ENCODE measurements at places on chromosomes 1 and 21. TPM values are rescaled to one million over a fixed set of nuclear protein-coding genes. Genes with fewer than 3 reads are reported as not detected.

GRCh38 chr21:46369520-46370235, 45.7 kb downstream of the PCNT start:
- DNase-seq: no peak

GRCh38 chr1:14946684-14947238, 206.8 kb upstream of the TMEM51 start:
- no peak for DNase-seq

DNA sequence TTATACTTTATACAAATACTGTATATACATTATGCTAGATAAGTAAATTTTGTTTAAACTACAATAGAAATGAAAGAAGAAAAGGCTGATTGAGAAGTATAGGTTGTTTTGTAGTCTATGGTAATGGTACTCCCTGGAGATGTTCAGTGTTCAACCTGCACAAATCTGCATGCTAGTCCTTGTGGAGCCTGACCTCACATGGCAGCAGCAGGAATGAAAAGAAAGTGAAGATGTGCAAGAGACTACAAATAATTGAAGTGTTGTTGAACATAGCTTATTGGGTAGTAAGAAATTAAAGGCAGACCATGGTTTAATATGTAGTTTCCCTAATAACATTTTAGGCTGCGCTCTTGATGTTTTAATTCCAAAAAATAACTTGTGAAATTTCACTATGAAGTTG, 201.2 kb downstream of the TGFB2 start:
- no peak for DNase-seq

CASQ1 gene
- total RNA-seq: not detected

DNA sequence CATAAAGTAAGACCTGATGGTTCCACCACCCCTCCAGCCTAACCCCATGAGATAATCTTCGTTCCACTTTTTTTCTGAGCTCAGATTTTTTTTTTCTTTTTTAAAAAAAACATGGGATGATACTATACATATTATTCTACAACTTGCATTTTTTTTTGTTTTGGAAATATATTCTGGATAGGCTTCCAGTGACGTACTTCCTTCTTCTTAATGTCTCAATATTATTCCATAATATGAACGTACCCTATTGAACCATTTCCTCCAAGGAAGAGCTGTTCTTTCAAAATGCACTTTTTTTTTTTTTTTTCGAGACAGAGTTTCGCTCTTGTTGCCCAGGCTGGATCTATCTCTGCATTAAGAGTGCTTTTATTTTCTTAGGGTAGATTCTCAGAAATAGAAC, 1.5 kb downstream of the EDEM3 start:
- no peak for DNase-seq

- DNase-seq: no peak
Observed at GRCh38 chr1:80639777-80640533, 1160.8 kb upstream of the ADGRL2 start.

GOLPH3L gene
- 2.3 TPM for total RNA-seq

All from SJSA1 (cell line).